ENCODE measurements at places on chromosomes 16 and 17. TPM values are rescaled to one million over a fixed set of nuclear protein-coding genes. Genes with fewer than 3 reads are reported as not detected.
A peak's percentile ranks its signal among the peaks of the same experiment; 100 is the strongest.

Gene OR1A2
- not detected for polyA plus RNA-seq

Gene CCL16
- polyA plus RNA-seq, result not detected

Gene CD7
- polyA plus RNA-seq, result 0.88 TPM

Gene CES5A
- not detected for polyA plus RNA-seq

Gene KRTAP4-5
- not detected for polyA plus RNA-seq

GRCh38 chr16:87178177-87178863 lies 138.9 kb downstream of the C16orf95 start:
- DNase-seq, result no peak

DNA sequence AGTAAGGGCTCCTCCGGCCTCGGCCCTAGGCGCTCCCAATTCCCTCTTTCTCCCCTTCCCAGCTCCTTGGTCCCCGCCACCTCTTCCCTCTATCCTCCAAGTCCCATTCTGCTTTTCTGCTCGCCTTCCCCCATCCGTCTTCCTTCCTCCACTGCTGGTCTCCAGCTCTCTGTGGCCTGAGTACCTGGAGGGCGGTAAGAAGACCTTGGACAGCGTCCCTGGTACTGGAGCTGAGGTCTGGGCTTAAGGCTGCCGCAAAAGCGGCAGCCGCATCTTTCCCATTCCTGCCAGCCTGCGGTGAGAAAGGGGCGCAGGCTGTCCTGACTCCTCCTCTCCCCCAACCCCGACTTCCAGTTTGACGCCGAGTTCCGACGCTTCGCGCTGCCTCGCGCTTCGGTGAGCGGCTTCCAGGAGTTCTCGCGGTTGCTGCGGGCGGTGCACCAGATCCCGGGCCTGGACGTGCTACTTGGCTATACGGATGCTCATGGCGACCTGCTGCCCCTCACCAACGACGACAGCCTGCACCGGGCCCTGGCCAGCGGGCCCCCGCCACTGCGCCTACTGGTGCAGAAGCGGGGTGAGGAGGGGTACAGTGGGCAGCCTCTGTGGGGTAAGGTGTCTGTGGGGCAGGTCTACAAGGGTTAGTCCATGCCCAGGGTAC lies 471 bp downstream of the PARD6A start:
- DNase-seq, result peak; percentile 81

- no peak for DNase-seq
These were observed 3.9 kb upstream of the SPATA20 start for GRCh38 chr17:50542795-50543774.

- DNase-seq, result peak; percentile 68
These were observed 7.4 kb downstream of the CDK5RAP3 start for GRCh38 chr17:47978324-47978723.

- no peak for DNase-seq
These were observed 7.7 kb downstream of the PRR15L start for GRCh38 chr17:47949946-47950345.

- DNase-seq, result peak; percentile 39
These were observed 44.9 kb downstream of the SLC47A1 start for GRCh38 chr17:19578545-19578944.

DNA sequence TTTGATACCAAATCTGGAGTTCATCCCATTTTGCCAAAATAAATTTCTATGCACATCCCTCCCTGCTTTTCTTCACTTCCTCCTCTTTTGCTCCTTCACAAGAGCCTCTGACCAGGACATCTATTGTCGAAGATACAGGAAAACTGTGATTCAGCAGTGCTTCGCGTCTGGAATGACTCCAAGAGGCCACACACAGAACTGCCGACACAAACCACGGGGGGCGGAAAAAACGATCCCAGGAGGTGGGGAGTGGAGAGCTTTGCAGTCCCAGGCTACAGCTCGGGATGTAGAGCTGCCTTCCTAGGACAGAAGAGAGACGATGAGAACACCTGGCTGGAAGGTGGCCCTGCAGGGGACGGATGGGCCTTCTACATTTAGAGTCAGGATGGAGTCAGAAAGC lies 102.8 kb downstream of the XYLT1 start:
- peak; percentile 76 for DNase-seq

GRCh38 chr17:49656247-49656646 lies 21.6 kb downstream of the SPOP start:
- DNase-seq, result no peak

DNA sequence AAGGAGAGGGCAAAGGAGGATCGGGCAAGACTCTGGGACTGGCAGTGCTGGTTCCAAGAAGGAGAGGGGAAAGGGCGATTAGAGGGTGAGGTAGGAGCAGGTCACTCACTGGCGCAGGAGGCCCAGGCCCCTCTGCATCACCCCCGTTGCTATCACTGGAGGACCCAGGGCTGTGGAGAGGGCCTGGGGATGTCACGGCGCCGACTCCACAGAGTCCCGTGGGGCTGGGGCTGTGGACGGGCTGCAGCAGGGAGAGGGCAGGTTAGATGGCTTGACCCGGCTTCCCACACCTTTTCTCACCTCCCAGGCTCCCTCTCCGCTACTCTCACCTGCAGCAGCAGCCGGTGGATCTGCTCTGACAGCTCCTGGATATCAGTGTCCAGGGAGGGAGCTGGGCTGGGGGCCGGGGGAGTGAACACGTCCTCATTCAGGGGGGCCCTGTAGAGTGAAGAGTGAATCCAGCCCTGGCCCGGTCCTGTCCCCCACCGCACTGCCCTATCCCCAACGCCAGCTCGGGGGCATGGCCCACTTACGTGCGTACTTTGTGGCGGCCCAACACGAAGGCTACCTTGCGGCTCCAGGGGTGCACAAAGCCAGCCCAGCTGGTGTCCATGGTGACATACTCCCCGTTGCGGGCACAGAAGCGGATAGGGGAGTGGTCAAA lies 4.9 kb downstream of the PER1 start:
- DNase-seq, result no peak
